ENCODE measurements at places on chromosomes 16 and 17.
A peak's percentile ranks its signal among the peaks of the same experiment; 100 is the strongest.

DNA sequence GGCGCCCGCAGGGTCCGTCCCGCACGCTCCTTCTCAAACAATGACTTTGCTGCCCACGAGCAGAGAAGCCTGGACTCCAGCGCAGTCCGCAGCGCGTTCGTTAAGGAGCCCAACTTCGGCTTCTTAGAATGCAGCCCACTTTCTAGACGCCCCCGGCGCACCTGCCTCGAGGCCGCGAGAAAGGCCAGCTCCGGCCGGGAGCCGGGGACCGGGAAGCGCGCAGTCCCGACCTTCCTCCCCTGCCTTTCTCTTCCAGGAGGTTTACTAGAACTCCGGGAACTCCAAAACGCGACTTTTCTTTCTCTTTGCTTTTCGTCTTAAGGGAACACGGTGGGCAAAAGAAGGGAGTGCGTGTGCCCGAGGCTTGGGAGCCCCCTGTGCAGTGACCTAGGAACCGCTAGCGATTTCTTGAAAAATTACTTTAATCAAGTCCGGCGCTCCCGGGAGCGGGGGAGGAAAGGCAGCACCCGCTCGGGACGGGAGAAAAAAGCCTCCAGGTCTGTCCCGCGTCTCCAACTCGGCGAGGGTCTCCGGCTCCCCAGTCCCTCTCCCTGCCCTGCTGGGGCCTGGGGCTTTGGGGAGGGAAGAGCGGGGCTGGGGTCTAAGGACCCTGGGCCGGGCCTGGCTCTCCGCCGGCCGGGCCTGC, 2.6 kb downstream of the HNF1B start:
- DNase-seq, result no peak

DNA sequence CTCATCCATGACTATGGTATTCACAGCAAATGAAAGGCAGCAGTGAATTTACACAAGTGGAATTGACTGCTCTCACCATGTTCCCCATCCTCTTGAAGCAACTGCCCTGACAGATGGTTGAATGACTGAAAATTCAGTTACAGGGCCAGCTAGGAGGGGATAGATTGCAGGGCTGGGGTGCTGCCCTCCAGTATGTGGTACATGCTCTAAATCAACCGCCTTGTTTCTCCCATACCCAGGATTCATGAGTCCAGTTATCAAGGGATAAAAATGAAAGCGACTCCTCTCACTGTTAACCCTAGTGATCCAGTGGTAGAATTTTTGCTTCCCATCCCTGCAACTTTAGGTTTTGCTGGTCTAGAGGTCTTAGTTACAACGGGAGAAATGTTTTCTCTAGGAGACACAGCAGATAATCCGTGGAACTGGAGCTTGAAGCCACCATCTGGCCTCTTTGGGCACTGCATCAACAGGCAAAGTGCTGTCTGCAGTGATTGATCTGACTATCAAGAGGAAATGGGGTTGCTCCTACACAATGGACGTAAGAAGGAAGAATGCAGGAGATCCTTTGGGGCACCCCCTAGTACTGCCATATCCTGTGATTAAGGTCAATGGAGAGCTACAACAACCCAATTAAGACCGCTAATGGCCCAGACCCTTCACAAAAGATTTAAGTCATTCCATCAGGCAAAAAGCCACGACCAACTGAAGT, 32.0 kb downstream of the SCPEP1 start:
- DNase-seq, result peak; percentile 9

GRCh38 chr16:50126183-50126582, 26.9 kb upstream of the TENT4B start:
- no peak for DNase-seq

- DNase-seq, result no peak
Observed at GRCh38 chr16:57091200-57091974, 996 bp upstream of the CPNE2 start.

DNA sequence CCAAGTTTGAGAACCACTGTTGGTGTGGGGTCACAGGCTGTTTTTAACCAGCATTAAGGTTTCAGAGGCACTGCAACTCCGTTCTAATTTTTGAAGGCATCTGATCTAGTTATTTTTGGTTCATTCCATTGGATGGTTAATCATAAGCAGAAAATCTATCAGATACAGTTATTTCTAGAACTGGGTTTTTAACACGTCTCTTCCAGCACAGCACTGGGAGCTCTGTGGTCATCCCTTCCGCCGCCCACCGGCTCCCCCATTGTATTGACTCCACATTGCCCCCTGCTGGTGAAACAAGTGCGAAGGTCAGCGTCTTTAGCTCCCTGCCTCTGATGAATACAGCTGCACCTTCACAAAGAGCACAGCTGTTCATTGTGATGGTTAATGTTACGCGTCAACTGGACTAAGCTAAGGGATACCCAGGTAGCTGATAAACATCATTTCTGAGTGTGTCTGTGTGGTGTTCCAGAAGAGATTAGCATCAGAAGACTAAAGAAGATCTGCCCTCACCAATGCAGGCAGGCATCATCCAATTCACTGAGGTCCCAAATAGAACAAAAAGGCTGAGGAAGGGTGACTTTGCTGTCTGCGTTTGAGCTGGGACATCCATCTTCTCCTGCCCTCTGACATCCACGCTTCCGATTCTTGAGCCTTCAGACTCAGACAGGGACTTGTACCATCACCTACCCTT, 8.5 kb downstream of the CCL18 start:
- no peak for DNase-seq

- no peak for DNase-seq
Observed at GRCh38 chr17:44996304-44996703, 28.2 kb upstream of the C1QL1 start.

- no peak for DNase-seq
Observed at GRCh38 chr17:47013341-47013740, 34.3 kb upstream of the RPRML start.

GRCh38 chr16:81630635-81631031, 148.5 kb upstream of the PLCG2 start:
- no peak for DNase-seq

DNA sequence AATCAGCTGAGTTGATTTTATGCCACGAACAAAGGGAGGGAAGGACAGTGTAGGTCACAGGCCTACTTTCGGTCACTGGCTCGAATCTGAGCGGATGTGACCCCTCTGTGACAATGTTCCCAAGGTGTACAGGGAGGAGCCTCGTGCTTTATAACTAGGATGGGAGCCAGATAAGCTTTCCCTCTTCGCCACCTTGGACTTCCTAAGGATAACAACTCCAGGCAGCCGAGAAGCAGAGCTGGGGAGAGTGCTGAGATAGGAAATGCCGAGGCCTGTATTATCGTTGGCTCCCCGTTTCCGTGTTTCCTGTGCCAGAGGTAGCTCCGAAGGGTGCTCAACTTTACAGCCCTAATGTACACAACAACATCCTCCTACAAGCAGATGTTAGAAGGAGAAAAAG, 217.8 kb upstream of the IRX3 start:
- DNase-seq, result no peak

DNA sequence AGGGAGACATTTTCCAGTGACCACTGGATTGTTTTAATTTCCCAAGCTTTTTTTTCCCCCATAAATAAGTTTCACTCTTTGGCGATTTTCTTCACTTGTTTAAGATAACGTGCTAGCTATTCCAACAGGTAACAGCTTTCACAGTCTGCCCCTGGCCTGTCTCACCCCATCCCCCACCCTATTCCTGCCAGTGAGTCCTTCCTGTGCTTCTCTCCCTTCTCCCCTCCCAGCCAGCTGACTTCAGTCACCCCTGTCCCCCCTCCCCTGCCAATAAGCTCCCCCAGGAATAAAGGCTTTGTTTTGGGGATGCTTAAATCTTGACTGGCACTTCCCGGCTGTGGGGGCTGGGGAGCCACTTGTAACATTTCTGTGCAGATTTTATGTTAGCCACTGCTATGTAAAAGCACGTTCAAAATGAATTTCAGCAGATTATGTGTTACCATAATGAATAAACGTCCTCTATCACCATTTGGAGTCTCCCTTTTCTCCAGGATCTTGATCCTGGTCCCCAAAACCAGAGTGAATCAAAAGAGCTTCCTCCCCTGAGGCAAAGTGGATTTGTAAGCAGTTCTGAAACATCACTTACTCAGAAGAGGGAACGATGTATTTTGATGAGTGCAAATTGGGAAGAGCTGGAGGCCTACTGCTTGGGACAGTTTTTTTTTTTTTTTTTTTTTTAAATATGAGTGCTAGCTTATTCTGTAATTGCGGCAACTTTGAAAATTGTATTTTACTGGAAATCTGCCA, 58.2 kb downstream of the IGF2BP1 start:
- no peak for DNase-seq

DNA sequence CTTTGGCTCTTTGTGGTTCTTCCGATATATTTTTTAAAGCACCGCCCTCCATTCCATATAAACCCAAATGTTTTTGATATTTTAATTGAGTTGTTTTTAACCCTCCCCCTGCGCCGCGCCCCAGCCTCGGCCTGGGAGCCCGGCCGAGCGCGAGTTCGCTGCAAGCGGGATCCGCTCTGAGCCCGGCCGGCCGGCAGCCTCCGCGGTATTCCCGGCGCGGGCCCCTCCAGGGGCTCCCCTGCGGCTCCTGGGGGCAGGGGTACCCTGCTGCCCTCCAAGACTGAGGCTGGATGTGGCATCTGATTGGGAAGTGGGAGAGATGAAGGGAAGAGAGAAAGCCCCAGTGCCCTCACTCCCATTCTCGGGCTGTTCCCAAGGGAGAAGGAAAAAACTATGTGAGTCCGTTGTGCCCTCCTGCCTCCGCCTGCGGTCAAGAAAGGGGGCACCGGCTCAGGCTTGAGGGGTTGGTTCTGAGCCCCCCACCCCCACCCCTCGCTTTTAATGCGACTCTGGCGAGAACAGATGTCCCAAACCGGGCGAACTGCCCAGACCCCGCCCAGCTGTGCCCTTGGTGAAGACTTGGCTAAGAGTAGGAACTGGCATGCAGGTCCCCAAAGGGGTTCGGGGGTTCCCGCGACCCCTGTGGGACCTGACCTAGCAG, 8.6 kb downstream of the NEUROD2 start:
- DNase-seq, result no peak

GRCh38 chr16:1097800-1098199, 1.8 kb upstream of the C1QTNF8 start:
- DNase-seq, result no peak

GRCh38 chr16:78931678-78932077, 668.9 kb downstream of the MAF start:
- DNase-seq, result no peak

- no peak for DNase-seq
Observed at GRCh38 chr17:69723741-69724140, 309.2 kb downstream of the MAP2K6 start.

- DNase-seq, result no peak
Observed at GRCh38 chr16:65342231-65342866, 220.5 kb upstream of the CDH11 start.

DNA sequence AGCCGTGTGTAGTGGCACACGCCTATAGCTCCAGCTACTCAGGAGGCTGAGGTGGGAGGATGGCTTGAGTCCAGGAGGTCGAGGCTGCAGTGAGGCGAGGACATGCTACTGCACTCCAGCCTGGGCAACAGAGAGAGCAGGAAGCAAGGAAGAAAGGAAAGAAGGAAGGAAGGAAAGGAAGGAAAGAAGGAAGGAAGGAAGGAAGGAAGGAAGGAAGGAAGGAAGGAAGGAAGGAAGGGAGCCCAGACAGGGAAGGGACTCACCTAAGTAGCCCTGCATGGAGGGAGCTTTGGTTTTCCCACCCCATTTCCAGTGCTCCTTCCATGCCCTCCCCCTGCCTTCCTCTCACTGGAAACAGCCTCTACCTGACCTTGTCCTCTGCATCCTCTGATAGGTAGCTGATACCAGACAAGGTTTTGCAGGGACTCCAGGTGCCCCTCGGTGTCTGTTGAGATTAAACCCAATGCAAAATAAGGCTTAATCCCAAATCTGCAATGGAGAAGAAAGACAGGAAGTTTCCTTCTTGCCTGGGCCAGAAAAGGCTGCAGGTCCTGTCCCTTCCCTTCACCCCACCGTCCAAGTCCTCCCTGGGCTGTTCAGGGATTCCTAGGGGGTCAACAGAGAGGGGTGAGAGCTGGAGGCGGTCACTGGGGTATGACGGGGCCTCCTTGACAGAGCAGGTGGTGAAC, 21.5 kb upstream of the CA4 start:
- DNase-seq, result no peak

DNA sequence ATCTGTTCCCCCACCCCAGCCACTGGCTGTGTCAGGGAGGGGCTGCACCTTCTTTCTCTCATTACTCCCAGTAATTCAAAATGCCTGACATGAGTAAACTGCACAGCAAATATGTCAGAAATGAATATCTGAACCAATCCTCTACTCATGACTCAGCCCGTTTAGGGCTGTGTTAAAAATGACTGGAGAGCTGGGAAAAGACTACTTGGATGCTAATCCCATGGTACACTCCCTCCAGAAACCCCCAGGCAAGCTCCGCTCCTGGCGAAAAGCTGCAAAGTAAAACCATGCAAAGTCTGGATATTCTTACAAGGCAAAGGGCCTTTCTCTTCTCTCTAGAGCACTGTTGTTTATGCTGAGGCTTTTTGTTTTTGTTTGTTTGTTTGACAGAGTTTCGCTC, 448.1 kb upstream of the DYNLRB2 start:
- DNase-seq, result no peak

DNA sequence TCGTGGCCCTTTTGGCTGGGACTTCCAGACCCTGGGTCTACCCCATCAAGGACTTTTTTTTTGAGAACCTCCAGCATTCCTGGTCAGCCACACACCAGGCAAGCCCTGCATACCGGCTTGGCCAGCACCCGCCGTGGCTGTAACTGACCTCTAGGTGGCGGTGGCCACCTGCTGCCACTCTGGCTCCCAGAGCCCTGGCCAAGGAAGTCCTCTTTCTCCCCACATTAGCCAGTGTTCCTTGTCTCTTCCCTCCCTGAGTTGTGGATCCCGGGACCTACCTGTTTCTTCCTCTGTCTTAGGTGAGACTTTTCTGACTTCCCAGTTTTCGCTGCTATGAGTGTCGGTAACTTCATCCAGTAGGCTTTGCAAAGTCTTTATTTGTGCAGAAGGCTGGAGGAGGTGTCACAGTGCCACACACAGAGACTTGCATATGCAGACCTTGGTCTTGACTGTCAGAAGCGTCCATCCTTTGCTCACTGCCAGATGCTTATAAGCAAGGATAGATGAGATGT, 348.3 kb downstream of the CPPED1 start:
- no peak for DNase-seq

DNA sequence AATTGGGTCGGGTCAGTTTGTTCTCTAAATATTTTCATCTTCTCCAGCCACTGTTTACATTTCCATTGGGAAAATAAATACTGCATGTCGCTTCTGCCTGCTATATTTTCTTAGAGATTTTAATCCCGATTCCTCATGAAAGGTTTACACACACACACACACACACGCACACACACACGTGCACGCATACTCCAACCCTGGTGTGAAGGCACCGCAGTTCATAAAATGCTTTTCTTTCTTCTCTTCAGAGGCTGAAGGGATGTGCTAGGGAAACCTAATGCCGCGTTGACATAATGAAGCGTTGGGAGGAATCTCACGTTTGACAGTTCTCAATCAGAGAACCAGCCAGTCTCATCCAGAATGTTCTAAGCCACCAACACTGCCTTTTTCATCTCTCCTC, 222.9 kb upstream of the IRX3 start:
- DNase-seq, result no peak

GRCh38 chr17:68512960-68513474, 787 bp downstream of the PRKAR1A start:
- no peak for DNase-seq
